ENCODE measurements at places on chromosomes 4 and X. TPM values are rescaled to one million over a fixed set of nuclear protein-coding genes. Genes with fewer than 3 reads are reported as not detected.

RASL11B gene
- polyA plus RNA-seq: 3.1 TPM

HSFX4 gene
- polyA plus RNA-seq: 0.10 TPM

SMIM10L2A gene
- polyA plus RNA-seq: 39.1 TPM

ENPP6 gene
- polyA plus RNA-seq: 0.40 TPM

TSPAN6 gene
- polyA plus RNA-seq: 28.4 TPM

DNA sequence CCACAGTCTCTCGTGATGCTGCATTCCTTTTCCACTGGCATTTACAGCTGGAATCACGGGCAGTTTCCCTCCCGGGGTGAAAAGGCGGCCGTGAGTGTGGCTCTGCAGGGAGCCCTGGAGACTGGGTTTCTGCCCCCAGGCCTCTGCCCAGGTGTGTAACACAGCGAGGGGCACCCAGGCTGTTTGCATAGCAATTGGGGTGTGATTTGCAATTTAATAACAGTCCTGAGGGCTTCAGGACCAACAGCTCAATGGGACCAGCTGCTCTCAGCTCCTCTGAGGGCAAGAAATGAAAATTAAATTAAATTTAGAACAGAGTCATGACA is 99.0 kb upstream of the SHOX start:
- no peak overlapping the region for H3K27ac ChIP-seq
- no peaks in the 10 kb centered on the region for H3K36me3 ChIP-seq
- no peak for DNase-seq

DNA sequence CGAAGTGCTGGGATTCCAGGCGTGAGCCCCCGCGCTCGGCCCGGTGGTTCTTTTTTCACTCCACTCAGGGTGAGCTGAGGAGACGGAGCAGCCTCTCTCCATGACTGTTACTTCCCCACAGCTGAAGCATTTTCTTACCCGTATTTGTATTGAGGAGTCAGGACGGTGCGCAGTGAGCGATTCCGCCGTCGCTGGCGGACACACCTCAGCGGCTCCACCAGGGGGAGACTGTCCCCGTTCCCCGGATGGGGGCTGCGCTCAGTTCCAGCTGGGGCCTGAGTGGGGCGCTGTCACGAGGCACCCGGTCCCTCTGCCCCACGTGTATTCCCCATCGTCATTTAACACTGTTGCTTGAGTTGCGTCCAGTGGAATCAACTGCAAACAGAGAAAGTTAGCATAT is 844.0 kb upstream of the FRG1 start:
- no peaks in the 10 kb centered on the region for H3K4me1 ChIP-seq
- no peak overlapping the region for H3K4me3 ChIP-seq
- no peaks in the 10 kb centered on the region for H3K27me3 ChIP-seq

DNA sequence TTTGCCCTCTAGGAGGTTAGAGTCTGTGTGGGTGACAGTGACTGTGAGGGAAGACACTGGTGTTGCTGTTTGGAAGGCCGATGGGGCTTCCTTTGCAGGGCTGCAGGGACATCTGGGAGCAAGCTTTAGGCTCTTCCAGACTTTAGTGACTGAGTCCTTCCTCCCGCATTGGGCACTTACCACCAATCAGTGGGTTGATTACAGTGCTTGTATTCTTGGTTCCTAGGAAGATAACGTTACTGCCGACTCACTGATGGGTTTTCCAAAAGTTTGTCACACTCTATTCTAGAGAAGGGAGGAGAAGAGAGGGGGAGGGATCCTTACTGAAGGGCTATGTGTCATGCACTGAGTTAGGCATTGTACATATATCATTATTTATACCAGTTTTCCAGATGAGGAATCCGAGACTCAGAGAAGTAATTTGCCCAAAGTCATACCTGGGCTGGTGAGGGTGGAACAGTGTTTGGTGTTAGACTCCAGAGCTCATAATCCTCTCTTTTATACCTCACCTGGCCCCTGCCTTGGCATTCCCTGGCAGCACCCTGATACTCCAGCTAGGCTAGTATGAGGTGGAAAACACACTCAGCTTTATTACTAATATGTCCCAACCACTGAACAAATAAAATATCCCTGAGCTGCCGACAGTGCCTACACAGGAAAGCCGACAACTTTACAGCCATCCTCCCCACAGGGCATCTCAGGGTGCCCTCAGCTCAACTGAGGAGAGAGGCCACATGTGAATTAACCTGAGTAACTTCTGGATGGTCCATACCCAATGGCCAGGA is 3.8 kb downstream of the CHST7 start:
- H3K4me3 ChIP-seq: no peak overlapping the region
- H3K27me3 ChIP-seq: no peaks in the 10 kb centered on the region
- no peak overlapping the region for H3K27ac ChIP-seq
- no peak for DNase-seq

- no peak for DNase-seq
- H3K4me1 ChIP-seq: no peaks in the 10 kb centered on the region
- H3K27me3 ChIP-seq: no peaks in the 10 kb centered on the region
- peaks cover 26% of the 10 kb centered on the region for H3K36me3 ChIP-seq
- no peak overlapping the region for H3K4me3 ChIP-seq
- no peak overlapping the region for H3K27ac ChIP-seq
Observed at GRCh38 chrX:48606091-48606490, 8.8 kb downstream of the WDR13 start.

DNA sequence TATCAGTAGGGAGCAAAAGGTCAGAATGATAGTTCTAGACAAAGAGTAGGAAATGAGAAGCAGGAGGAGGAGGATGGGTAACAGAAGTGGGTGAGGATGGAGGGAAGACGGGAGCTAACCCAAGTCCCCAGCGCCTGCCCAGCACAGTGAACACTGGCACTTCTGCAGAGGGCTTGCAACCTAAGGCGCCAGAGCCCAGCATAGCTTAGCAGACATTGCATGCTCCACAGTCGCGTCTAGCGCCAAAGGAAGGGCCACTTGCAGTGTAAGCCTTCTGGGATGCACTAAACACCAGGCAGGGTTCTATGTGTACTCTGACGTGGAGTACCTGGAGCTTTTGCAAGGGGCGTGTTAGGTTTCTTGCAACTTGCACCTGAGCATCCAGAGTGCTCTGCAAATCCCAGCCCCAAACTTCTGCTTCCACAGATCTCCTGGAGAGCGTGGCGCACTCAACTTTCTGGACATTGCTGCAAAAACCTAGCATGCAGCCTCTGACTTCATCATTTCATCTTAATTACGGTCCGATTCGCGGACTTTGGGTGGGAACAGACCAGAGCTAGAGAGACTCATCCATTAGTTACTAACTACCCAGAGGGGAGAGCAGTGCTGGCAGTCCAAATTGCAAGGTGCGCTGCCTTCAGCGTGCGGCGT is 46.5 kb upstream of the NKAP start:
- DNase-seq: no peak
- H3K4me3 ChIP-seq: no peak overlapping the region
- H3K36me3 ChIP-seq: no peaks in the 10 kb centered on the region
- peaks cover 25% of the 10 kb centered on the region for H3K27me3 ChIP-seq
- H3K4me1 ChIP-seq: peaks cover 4% of the 10 kb centered on the region

DNA sequence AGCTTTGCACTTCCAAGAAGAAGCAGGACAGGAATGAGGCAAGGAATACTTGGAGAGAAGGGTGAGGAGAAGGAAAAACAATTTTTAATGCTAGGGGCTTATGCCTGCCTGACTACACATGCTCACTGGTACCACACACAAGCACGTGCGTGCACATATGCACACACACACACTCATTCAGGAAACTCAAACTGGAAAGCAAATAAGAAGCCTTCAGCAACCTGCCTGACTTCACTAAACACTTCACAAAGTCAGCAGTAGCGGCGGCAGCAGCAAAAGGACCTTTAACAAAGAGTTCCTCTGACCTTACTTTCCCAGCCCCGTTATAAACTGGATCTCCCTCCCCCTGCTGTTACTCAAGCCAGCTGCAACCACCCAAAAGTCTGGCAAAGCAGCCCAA is 3.3 kb downstream of the ZDHHC9 start:
- H3K27me3 ChIP-seq: no peaks in the 10 kb centered on the region
- no peak for DNase-seq
- no peaks in the 10 kb centered on the region for H3K36me3 ChIP-seq

DNA sequence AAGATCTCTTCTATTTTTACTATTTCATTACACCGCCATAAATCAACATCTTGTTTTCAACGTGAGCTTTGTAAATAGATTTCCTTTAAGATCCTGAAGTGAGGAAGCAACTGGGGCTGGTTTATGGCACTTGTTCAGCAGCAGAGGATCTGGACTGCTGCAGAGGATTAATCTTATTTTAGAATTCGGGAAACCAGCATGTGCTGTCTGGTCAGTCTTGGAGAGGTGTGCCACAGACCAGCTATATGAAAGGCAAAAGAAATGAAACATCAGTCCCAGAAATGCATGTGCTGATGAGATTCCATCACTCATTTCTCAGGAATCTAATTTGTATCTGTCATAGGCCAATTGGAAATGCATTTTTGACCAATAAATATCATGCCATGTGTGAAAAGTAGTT is 23.4 kb downstream of the PRDM8 start:
- no peaks in the 10 kb centered on the region for H3K4me1 ChIP-seq
- no peak overlapping the region for H3K4me3 ChIP-seq
- no peak overlapping the region for H3K27ac ChIP-seq
- H3K36me3 ChIP-seq: no peaks in the 10 kb centered on the region
- peaks cover 18% of the 10 kb centered on the region for H3K27me3 ChIP-seq
- DNase-seq: no peak

DNA sequence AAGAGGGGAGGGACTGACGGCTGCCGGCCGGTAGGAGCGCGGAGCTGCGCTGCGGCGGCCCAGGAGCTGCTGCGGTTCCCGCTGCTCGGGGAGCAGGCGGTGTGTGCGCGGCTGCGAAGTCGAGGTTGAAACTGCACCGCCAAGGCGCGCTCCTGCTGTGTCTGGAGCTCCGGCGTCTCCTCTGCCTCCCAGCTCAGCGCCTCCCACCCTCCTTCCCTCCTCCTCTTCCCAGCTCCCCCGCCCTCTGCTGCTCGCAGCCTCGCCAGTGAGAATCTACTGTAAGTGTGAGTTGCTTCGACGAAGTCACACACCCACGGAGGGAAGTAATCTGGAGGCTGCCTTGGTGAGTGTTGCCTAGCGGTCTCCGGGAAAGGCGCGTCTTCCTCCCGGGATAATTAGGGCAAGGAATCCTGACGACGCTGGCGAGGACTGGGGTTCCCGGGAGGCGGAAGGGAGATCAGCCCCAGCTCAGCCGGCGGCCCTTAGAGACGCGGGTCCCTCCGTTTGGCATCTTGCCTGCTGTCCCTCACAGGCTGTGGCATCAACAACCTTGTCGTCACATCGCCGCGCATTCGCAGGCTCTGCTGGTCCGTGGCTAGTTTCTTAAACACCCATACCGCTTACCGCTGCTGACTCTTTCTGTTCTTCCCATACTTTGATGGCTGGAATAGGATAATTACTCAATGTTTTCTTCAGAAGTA is at the start of gene EPHA5:
TSS of gene EPHA5 (minus strand) at position 159 of the 701 bp plus-strand sequence. CDS start 747 bp downstream, outside the sequence.
- H3K27ac ChIP-seq: no peak within 1 kb of the TSS
- H3K4me1 ChIP-seq: peaks cover 16% of the 10 kb centered on the region
- H3K4me3 ChIP-seq: peak within 1 kb of the TSS; percentile 1
- H3K36me3 ChIP-seq: no peaks in the 10 kb centered on the region
- peak; percentile 66 for DNase-seq

DNA sequence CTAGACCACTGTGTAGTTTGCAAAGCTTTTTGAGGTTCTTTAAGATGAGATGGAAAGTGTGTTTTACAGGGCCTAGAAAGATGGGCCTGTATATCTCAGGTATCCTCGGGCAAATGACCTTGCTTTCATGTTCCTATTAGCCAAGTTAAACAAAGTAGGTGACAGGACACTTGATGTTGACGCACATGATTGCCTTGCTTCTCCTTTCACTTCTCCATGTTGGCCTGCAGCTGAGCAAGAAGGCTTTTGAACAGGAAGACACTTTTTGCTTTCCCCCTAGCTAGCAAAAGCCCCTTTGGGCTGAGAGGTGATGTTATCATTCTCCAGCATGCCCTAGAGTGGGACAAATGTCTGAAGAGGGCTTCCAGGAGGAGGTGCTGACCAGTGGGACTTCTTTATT is 202.1 kb downstream of the GPC3 start:
- no peaks in the 10 kb centered on the region for H3K4me1 ChIP-seq
- no peaks in the 10 kb centered on the region for H3K36me3 ChIP-seq
- H3K4me3 ChIP-seq: no peak overlapping the region
- no peak for DNase-seq

GRCh38 chr4:176333076-176333475 is 13.3 kb downstream of the SPCS3 start:
- DNase-seq: no peak
- H3K4me3 ChIP-seq: no peak overlapping the region
- H3K36me3 ChIP-seq: no peaks in the 10 kb centered on the region
- no peak overlapping the region for H3K27ac ChIP-seq
